ENCODE measurements at places on chromosomes 11 and 22. TPM values are rescaled to one million over a fixed set of nuclear protein-coding genes. Genes with fewer than 3 reads are reported as not detected.

OSM gene
- not detected for total RNA-seq

CBLIF gene
- not detected for total RNA-seq

HMOX1 gene
- total RNA-seq: 50.8 TPM

TREH gene
- under 0.01 TPM for total RNA-seq

ACTN3 gene
- under 0.01 TPM for total RNA-seq

OR2D2 gene
- 0.32 TPM for total RNA-seq

MMP11 gene
- 13.3 TPM for total RNA-seq

BAIAP2L2 gene
- not detected for total RNA-seq

C1QTNF6 gene
- total RNA-seq: 11.9 TPM

MRGPRX4 gene
- not detected for total RNA-seq

CRYBA4 gene
- not detected for total RNA-seq

PRODH gene
- not detected for total RNA-seq

OR8H3 gene
- total RNA-seq: not detected

DDI1 gene
- total RNA-seq: not detected

MN1 gene
- total RNA-seq: 0.32 TPM

OPCML gene
- total RNA-seq: not detected

ZNF280B gene
- 1.4 TPM for total RNA-seq

MEI1 gene
- total RNA-seq: 1.3 TPM

MMP7 gene
- total RNA-seq: 0.97 TPM

KCNJ5 gene
- total RNA-seq: 0.30 TPM

GLYATL1 gene
- not detected for total RNA-seq

IL10RA gene
- total RNA-seq: not detected
